ENCODE measurements at places on chromosomes 4 and X.

DNA sequence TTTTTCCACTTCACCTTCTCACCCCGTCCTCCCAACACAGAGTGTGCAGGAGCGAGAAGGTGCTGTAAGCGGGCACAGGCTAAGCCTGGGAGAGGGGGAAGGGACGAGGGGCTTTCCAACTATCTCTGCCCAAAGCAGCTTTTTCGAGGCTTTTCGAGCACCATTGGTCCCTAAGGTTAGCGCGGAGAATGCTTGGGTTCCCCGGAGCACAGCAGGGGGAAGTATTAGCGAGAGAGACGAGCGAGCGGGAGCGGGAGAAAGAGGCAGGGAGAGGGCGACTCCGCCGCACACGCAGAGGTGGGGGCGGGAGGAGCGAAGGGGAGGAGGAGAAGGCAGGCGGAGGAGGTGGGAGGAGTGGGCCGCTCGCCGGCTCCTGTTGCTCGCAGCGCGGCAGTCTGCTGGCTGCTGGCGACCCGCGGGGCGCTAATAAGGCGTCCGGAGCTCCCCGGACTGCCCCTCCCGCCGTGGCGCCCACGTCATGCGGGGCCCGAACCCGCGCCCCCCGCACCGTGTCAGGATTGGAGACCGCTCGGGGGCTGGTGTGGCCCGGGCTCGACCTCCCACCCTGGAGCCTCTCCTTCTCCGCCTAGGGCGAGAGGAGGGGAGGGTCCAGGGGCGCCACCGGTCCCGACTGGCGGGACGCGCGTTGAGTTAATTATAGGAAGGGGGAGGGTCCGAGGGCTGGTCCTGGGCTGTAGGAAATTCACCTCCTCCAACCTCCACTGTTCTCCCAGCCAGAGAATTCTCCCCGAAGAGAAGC lies at the start of gene ADAMTS3:
Gene ADAMTS3 (minus strand): TSS at position 263 of the 760 bp plus-strand sequence. CDS start 459 bp downstream, outside the sequence.
- DNase-seq, result peak; percentile 33

- DNase-seq, result no peak
Measured at GRCh38 chr4:167221084-167221483, 13.2 kb downstream of the SPOCK3 start.

DNA sequence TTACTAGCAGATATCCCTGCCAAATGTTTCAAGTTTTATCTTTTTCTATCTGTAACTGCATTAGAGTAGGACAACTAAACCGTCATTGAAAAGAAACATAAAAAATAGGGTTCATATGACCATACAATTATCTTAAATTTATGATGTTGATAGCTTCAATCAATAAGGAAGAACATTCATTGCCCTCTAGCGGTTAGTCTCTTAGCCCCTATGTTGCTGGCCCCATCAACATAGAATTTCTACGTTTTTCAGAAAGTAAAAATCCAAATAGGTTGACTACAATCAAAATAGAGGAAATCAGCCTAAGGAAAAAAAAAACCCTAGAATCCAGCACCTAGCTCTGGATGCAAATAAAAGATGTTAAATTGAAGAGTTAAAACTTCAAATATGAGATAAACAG lies 225.1 kb upstream of the ITM2A start:
- DNase-seq, result no peak

DNA sequence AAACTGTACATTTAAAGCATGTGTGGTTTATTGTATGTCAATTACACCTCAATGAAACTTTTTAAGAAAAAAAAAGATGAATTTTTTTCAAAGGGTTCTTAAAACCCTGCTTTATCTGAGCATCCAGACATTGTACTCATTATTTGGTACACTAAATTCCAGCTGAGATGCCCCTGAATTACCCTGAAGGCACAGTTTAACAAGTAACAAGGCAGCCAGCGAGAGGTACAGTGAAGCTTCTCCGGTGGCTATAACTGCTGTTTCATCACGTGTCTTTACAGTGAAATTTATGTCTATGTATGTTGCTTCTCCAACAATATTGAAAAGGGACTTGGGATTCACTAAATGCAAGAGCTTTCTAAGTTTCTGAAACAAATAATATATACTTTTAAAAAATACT lies 15.8 kb downstream of the SLC7A11 start:
- DNase-seq, result peak; percentile 24

DNA sequence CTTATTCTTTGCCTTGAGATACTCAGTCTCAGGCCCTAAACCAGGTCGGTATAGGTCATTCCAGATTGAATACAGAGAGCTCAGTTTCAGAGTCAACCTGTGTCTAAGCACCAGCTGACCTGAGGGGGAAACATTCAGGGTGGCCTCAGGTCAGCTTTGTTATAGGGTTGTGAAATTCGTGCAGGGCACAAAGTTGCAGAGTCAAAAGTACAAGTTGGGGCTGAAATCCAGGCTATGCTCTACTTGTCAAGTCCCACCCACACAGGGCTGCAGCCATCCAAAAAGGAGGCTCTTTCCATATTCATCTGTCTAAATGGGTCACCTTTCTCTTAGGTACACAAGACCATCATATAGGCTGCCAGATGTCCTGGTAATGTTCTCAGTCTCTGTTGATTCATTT lies 89.7 kb downstream of the ITIH6 start:
- DNase-seq, result no peak

DNA sequence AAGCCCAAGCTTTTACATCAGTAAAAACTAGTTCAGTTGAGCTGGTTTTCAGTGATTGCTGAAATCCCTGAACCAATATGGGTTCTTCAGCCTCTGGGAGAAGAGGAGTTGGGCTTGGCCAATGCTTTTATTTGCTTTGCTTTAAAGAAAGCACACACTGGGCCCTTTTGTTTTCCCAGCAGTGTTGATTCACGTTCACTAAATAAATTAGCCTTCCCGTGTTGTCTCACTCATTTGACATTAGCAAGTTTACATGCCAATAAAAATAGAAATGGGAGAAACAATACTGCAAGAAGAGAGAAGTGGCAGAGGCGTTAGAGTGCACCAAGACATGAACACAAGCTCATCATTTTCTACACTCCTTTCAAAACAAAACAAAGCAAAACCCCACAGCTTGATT lies 136.2 kb downstream of the SHROOM3 start:
- no peak for DNase-seq

DNA sequence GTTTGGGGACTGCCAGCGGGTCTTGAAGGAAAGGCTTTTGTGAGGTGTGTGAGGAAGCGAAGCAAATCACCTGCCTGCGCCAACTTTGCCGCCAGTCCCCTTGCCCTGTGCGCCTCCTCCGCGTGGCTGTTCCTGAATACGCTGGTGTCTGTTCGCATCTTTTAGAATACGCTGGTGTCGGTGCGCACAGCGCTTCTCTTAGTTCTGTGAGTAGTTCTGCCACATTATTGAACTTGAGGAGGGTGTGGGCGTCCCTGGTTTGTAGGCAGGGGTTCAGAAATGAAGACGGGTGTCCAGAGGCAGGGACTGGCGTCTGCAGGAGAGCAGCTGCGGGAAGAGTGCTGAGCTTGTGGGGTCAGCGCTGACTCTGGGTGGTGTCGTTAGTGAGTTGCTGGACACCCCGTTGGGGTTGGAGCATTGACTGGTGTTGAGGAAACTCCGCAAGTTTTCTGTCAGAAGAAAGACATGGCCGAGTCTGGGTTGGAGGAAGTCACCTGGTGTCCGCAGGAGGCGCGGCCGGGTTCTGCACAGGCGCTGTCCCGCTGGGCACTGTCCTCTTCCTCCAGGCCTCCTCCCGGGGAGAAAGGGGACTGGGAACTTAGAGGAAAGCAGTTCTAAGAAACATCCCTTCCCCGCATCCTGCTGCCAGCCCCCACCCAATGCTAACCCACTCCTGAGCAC lies 930 bp downstream of the ZNF718 start:
- DNase-seq, result no peak

- no peak for DNase-seq
Measured at GRCh38 chrX:148385471-148385870, 114.9 kb upstream of the AFF2 start.

- DNase-seq, result peak; percentile 43
Measured at GRCh38 chrX:68354879-68355628, 78.2 kb downstream of the OPHN1 start.

- no peak for DNase-seq
Measured at GRCh38 chrX:56794404-56795230, 65.6 kb downstream of the NBDY start.

DNA sequence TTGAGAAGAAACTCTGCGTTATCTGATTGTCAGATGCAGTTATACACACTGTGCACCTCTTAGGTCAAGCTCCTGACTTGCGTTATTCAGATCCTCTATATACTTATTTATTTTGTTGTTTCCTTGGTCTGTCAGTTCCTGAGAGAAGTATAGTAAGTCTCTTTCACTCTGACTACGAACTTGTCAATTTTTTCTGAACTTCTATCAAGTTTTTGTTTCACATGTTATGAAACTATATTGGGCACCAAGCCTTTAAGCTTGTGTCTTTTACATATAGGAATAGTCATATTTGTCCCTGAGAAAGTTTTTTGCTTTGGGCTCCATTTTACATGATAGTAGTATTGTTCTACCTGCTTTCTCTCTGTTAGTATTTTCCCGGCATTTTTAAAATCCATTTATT lies 31.7 kb downstream of the ZNF275 start:
- no peak for DNase-seq

DNA sequence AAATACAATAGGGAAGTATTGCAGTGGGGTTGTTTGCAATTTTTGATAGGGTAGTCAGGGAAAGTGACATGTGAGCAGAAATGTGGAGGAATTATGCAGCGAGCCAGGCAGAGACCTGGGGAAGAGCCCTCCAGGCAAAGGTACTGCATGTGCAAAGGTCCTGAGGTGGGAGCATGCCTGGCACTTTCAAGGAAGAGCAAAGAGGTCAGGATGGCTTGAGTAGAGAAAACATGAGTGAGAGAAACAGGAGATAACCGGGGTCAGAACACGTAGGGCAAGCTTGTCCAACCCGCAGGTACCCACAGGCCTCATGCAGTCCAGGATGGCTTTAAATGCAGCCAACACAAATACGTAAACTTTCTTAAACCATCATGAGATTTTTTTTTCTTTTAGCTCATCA lies 71.0 kb downstream of the COQ2 start:
- no peak for DNase-seq

- peak; percentile 48 for DNase-seq
Measured at GRCh38 chr4:125315576-125316400, 1.0 kb downstream of the FAT4 start.

- peak; percentile 27 for DNase-seq
Measured at GRCh38 chrX:13069771-13070416, 25.5 kb upstream of the FAM9C start.

DNA sequence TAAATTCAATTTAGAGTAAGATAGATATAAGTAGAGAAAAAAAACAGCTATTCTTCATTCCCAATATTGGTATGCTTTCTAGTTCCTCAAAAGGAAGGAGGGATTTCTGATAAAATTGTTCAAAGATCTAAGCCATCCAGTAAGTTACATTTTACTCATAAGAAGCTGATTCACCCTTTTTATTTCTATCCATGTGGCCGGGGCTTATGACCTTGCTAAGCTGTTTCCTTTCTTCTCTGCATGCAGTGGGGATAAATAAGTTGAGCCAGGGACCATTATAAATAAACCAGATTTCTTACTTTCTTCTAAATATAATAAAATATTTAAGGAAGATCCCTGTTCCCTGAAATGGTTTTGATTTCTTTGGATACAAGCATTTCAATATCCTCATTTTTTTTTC lies 502.3 kb downstream of the PDHA2 start:
- DNase-seq, result no peak

- DNase-seq, result no peak
Measured at GRCh38 chr4:3437998-3438846, 3.5 kb upstream of the HGFAC start.

DNA sequence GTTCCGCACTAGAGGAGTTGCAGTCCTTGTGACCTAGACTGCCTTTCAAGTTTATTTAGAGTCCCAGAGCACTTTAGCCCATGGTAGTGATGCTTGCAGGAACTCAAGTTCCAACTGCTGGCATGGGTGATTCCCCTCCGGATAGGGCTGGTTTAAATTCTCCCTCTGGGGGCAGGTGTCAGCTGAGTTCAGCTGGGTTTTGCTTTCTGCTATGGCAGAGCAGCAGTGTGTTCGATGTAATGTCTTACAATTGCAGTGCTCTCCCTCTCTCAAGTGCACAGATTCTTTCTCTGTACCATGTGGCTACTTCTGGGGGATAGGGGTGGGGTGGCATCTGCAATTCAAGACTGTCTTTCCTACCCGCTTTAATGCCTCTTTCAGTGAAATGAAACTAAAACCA lies 164.8 kb upstream of the ZIC3 start:
- DNase-seq, result no peak

DNA sequence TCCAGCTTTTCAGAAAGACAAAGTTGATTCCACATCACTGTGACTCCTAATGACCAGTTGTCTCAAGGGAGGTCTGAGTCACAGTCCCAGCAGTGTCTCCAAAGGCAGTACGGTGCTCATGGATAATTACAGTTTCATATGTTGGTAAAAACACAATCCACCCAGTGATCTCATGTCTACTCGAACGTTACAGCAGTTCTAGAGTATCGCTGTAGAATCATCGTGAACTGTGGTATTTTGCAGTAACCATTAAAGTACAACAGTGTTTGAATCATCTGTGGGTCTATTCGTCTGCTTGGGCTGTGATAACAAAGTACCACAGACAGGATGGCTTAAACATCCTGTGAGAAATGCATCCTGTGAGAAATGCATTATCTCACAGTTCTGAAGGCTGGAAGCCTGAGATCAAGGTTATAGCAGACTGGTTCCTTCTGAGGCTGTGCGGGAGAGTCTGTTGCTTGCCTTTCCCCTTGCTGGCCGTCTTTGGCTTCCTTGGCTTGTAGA lies 121.1 kb upstream of the SORBS2 start:
- peak; percentile 35 for DNase-seq

DNA sequence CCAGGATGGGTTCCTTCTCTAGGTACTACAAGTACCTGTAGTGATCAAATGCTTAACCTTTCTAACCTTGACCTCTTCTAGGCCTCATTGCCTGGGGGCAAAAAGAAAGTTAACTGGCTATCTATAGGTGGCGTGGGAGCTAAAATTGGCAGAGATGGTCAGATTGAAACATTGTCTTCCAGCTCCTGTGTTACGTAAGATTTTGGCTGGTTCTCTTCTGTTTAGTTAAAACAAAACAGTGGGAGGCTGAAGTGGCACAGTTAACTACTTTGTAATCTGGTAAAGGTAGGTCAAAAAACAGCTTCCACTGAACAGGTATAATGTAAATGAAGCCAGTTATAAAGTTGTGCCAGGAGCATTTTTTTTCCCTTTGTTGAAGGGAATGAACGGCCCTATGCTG lies 115.2 kb downstream of the MBNL3 start:
- DNase-seq, result no peak

DNA sequence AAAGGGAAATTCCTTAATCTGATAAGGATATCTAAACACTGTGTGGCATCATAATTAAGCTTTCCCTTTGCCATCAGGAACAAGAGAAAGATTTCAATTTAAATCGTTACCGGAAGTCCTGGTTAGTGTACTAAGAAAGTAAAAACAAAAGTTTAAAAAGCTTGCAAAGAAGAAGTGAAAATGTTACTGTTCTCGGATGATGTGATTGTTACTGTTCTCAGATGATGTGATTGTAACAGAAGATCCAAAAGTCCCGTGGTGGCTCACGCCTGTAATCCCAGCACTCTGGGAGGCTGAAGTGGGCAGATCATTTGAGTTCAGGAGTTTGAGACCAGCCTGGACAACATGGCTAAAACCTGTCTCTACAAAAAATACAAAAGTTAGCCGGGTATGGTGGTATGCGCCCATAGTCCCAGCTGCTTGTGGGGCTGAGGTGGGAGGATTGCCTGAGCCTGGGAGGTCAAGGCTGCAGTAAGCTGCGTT lies 62.5 kb downstream of the RGS12 start:
- no peak for DNase-seq

GRCh38 chrX:7570432-7571029 lies 272.4 kb upstream of the VCX start:
- no peak for DNase-seq

GRCh38 chrX:7253565-7253964 lies 105.6 kb upstream of the PUDP start:
- DNase-seq, result no peak
